ENCODE measurements at places on chromosomes 4 and X.

- no peak for DNase-seq
Observed at GRCh38 chr4:137644201-137644600, 111.9 kb upstream of the PCDH18 start.

- DNase-seq = no peak
Observed at GRCh38 chr4:113822555-113823290, 61.2 kb upstream of the CAMK2D start.

DNA sequence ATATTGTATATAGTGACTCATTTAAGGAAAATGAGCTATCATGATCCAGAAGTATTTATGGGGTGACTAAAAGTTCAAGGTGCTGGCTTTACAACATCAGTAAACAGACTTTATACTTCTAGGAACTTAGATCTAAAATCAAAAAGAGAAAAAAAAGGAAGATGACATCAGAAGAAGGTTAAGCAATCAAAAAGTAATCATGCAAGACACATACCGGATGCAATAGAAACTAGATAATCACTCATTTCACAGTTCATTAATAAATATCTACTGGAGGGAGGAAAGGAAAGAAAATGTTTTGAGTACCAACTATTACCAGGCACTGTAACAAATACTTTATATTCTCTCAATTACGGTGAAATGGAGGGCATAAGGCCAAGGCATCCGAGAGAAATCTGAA, 276.4 kb downstream of the SPRY1 start:
- DNase-seq = no peak

DNA sequence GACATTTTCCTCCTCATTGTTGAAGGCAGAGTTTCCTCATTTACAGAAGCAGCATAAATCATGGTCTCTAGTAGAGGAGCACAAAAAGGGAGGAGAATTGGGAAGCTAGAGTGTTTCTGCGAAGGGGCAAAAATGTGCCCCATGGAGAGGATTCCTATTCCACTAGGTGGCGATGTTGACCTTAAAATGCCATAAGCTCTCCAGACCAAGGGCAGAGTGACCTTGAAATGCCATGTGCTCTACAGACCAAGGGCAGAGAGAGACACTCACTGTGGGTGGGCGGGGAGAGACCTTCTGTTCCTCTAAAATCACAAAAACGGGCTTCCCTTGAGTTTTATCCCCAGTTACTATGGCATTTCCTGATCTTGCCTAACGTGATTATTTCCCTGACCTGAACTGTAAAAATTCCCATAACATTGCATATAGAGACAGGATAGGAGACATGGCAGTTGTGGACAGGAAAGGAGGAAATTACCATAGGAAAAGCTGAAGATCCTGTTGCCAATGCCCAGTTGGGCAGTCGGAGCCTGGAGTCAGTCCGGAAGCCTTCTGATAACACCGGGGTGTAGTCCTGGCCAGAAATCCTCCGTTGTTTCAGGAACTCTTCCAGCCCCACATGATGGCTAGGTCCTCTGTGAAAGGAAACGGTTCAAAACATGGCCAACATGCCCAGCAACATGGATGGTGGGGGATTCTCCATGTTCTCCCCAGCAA, 567.7 kb downstream of the MAGEB5 start:
- DNase-seq = no peak

GRCh38 chr4:13525606-13526281, 18.6 kb downstream of the NKX3-2 start:
- DNase-seq = no peak

- no peak for DNase-seq
Observed at GRCh38 chr4:6506616-6507140, 34.3 kb upstream of the PPP2R2C start.

DNA sequence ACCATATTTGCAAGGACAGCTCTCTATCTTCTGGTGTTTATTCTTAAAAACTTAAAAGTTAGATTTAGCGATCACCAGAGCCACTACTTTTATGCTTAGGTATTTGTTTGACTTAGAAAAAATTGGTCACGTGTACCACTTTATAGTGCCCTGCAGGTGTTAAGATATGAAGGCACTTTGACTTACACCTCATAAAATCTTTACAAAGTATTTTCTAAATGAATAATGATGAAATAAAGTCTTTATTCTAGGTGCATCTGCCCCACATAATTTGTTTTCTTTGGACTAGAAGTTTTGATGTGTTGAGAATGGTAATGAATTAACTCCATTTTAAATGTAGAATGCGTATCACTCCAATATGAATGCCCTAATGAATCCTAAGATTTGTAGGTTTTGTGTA, 2.9 kb downstream of the FMR1 start:
- no peak for DNase-seq

DNA sequence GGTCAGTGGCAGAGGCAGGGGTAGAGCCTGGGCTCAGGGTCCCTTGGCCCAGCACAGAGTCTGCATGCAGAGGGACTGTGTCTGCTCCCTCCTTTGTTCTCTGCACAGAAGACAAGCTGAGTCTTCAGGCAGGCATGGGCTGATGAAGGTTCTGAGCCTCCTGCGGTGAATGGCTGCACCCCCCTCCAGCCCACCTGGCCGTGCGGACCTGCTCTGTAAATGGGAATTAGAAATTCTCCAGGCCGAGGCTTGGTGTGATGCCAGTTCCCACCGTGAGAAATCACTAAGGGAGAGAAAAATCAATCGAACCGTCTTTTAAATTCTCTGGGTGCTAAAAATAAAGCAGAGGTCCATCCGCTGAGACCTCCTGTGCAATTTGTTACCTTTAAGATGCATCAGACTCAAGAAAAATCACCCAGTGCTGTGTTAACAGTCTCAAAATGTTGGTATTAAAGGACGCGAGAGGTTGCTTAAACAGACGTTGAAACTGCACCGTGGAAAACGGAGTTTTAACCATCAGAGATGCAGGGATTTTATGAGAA, 96.0 kb downstream of the WFS1 start:
- no peak for DNase-seq

- no peak for DNase-seq
Observed at GRCh38 chrX:134443461-134443860, 16.5 kb upstream of the HPRT1 start.

DNA sequence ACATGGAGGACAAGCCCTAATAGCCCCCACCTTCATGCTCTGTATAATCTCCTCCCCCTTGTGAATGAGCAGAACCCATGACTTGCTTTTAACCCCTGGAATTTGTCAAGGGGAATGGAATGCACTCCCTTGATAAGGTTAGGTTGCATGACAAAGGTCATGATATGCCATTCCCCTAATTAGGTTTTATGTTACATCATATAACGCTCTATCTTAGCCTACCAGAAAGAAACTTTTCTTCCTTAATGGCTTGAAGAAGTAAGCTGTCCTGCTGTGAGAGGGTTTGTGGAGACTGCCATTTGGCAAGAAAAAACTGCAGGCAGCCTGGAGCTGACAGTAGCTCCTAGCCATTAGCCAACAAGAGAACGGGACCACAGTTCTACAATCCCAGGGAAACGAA, 399.8 kb upstream of the MAD2L1 start:
- DNase-seq = no peak

DNA sequence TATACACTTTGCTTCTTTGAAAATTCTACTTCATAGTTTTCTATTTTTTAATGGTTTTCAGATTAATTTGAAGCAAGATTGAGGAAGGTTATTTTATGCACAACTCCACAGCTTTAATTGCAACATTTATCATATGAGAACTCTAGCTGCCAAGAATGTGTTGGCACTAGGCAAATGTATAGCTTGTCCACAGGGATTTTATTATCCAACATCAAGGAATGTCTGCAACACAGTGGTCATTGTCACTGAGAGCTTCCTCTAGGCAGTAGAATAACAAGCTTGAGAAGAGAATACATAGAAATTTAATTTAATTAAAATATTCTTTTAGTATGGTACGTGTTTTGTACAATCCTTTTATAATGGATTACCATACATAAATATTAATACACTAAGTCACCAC, 1600.8 kb downstream of the ARAP2 start:
- no peak for DNase-seq

- DNase-seq = no peak
Observed at GRCh38 chrX:74451450-74452198, 30.3 kb downstream of the SLC16A2 start.

- DNase-seq = no peak
Observed at GRCh38 chr4:147969573-147970385, 237.9 kb downstream of the ARHGAP10 start.

DNA sequence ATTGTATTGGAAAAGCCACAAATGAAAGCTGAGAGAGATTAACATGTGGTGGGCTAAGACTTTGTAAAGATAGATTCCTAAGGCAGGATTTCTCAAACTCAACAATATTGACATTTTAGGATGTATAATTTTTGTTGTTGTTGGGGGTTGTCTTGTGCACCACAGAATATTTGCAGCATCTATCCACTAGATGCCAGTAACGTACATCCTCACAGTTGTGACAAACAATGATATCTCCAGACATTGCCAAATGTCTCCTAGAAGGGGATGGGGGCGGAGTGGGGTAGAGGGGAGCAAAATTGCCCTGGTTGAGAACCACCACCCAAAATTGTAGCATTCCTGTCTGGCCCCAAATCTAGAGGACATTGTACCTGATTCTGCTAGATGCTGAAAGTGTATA, 14.7 kb upstream of the CBR4 start:
- DNase-seq = no peak

DNA sequence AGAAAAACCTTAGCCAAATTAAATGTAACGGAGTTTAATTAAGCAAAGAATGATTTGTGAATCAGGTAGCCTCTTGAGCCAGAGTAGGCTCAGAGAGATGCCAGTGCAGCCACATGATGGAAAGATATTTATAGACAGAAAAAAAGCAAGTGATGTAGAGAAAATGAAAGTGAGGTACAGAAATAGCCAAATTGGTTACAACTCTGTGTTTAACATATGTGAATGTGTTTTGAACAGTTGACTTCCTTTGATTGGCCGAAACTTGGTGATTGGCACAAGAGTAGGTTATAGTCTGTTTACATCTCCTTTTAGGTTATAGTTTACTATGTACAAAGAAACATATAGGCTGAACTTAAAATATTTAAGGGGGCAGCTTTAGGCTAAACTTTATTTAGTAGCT, 459.9 kb upstream of the BOD1L1 start:
- no peak for DNase-seq

DNA sequence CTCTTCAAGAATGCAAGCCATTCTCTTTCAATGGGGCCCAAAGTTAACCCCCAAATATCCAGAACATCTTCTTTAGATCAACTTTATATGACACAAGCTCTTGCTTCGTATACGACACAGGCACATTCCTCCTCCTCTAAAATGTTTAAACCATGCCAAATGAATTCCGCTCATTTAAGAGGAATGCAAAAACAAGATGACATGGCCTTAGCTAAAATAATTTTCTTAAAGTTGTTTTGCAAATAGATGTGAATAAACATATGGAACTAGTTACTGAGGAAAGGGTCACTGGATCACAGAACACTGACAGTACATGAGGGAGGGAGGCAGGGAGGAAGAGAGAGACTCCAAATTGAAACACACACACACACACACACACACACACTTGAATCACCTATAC, 97.4 kb downstream of the RASL11B start:
- DNase-seq = no peak

DNA sequence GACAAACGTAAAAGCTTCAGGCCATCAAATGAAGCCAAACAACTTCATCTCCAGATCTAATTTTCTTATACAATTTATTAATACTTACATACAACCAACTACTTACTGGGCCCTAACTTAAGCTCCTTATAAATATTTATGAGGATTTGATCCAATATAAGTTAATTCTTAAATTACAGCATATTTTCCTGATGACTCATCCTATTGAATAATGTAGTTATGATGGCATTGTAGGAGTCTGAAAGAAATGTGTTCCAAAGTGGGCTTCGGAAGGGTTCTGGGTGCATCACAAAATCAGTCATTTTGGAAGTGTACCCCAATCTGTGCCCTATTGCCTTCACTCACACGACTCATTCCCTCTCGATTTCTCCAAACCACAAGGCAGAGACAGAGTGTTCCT, 455.1 kb upstream of the CTSO start:
- no peak for DNase-seq

DNA sequence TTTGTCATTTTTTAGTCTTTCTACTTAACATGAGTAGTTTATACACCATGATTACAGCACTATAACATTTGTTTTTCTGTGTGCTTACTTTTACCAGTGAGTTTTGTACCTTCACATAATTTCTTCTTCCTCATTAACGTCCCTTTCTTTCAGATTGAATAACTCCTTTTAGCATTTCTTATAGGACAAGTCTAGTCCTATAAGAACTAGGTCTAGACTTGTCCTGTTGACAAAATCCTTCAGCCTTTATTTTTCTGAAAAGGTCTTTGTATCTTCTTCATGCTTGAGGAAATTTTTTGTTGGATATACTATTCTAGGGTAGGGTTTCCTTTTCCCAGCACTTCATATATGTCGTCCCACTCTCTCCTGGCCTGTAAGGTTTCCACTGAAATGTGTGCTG, 253.3 kb upstream of the ARHGAP24 start:
- DNase-seq = no peak

DNA sequence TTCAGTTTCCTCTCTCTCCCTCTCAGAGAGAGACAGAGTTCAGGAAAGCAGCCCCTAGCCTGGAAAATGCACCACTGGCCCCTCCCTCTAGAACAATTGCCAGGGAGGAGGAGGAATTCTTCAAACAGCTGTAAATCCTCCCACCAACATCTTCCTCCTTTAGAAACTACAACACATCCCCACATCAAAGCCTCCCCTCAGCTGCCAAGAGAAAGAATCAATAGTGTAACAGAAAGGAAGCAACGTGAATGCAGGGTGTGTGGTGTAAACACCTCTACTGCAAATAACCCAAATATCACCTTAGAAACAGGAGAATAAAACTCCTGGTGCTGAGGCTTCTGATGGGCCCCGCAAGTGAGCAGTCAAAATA, 249.9 kb upstream of the GATB start:
- no peak for DNase-seq

DNA sequence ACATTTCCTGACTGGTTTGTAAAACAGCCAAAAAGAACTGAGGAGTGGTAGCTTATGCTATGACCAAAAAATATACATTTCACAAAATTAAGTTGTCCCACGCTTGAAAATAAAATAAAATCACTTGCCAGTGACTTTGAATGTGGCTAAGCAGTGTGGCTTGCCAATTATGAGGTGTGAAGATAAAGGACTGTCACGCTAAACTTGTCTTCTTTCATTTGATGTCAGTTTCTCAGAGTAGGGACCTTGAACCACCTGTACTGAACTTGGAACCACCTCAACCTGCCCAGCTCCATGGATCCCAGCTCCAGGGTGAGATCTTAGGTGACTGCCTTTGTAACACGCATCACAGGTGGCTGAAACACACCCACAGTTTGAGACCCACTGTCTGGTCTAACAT, 113.7 kb upstream of the TBL1X start:
- no peak for DNase-seq

DNA sequence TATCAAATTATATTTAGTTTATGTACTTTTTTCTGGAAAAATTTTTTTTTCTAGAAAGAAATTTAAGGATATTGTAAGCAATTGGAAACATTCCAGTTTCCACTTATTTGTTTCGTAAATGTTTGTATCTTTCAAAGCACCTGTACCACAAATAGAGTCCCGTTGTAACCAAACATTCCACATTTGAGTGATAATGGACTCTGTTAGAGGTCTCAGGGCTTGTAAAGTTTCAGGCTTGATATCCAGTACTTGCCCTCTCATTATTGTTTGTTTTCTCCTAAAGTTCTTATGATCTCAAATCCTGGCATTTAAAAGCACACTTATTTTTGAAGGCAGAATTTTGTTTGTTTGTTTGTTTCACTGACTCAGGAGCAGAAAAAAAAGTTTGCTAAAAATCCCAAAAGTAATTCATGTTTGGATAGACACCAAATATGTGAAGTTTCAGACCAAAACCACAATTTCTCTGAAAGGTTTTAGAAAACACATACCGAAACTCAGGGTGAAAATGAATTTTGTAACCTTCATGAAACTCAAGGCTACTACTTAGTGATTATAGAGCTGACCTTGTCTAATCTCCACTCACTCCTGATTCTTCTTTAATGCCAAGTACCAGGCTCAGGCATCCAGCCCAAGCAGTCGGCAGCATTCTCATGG, 5.7 kb upstream of the TMEM192 start:
- no peak for DNase-seq
